Jurkat, Clone E6-1 (cell line): ENCODE measurements at places on chromosomes 2 and 18.
A peak's percentile ranks its signal among the peaks of the same experiment; 100 is the strongest.

DNA sequence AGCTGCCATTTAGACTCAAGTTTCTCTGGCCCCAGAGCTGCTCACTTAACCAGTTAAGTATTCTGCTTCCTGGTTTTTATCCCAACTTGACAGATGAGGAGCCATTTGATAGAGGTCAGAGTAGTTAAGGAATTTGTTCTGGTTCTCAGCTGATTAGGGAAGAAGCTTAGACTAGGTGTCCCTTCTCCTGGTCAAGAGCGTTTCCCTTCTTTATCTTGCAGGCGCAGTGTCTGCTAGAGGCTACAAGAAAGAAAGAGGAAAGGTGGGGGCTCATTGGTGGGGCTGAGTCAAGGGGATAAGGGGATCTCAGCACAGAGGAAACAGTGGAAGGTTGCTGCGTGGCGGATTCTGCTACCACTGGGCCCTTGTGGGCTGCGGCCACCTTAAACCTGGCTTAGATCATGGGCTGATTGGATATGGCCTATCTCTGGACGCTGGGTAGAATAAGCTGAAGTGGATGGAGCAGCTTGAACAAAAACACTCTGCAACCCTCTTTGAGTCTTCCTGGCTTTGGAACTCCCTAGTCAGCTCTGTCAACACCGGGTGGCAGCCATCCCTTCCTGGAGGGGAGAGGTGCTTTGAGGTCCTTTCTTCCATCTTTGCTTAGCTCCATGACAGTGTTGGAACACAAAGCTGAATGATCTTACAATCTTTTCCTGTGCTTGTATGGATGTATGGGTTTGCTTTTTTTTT lies 70.8 kb downstream of the QPCT start:
- no peak for DNase-seq

DNA sequence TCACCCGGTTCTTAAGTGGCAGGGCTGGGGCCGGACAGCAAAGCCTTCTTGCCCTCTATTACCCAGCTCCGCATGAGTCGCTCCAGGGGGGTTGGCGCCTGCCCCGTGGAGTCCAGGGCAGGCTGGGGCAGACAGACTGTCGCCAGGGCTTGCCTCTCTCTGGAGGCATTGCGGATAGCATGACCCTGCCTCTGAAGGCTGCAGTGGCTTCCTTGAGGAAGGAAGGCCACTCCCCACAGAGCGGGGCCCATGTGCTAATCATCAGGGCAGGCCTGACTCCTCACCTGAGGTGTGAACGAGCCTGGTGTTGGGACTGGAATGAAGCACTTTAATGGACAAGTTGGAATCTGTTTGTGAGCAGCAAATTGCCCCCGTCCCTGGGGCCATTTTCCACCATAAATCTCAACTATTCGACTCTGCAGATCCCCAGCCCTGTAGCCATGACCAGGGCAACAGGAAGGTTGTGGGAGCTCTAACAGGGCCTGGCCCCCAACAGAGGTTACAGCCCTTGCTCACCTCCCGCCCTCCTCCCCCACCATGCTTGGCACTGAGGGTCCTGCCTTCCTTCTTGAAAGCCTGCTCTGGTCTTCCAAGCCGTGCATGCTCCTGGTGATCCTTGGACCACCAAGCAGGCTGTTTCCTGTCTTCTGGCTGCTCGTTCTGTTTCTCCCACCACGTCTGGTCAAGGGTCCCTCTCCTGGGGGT lies 144.9 kb upstream of the HAAO start:
- no peak for DNase-seq

- DNase-seq: no peak
These were observed 223.8 kb downstream of the BCL2 start for GRCh38 chr18:63095768-63096167.

DNA sequence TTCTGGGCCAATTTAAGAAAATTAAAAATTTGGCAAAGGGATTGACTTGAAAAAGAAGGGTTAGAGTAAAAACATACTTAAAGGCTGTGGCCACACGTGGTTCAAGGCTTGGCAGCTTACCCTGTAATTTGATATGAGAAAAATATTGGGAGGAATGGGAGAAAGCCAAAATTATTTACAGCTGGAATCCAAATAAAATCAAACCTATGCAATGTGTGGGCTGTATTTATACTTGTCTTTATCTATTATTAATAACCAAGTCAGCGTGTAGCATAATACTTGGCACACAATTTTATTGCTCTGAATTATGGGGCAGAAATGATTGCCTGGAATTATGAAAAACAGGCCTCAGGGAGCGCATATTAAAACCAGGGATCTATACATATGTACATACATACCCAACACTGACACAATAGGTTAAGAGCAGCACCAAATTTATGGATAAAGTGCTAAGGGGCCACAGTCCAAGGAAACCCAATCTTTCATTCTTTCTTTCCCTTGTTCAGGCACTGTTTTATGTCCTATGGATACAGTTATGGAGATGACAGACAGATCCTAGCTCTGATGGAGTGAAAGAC lies 35.6 kb downstream of the FAM124B start:
- no peak for DNase-seq

- DNase-seq: no peak
These were observed 75.4 kb downstream of the PIEZO2 start for GRCh38 chr18:11073971-11074370.

- DNase-seq: no peak
These were observed 235.6 kb downstream of the BCL11A start for GRCh38 chr2:60317844-60318243.

DNA sequence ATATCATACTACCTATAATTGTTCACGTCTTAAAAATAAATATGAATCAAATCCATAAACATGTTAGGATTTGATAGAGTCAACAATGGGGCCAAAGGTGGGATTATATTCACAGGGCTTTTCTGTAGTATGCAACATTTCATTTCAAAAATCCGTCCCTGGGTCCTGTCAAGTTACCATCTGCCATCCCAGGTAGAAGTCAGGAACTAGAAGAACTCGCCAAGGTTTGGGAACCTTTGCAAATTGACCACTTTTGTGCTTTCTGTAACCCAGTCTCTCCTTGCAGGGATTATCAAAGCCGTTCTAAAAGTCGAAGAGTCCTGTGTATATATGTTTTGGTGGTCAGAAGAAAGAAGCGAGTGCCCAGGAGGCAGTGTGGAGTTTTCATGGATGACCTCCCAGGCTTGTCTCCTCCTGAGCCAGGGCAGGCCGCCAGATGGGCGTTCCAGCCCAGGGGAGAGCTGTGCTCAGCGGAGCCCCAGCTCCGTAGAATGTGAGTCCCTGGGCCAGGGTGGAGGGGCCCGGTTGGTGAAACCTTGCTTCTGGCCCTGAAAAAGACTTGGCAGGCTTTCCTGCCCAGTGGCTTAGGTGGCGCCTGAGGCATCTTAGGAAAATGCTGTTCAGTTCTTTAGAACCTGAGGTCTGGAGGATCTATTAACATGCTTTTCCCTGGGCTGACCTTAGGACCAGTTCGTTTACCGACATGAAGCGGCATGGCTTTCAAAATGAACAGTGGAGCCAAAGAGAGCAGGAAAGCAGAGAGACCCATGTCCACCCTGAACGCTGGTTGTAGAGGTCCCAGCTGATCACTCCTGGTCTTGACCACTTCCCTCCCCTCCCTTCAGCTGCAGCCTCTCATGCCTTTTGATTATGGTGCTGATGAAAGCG lies 69.2 kb downstream of the LONRF2 start:
- DNase-seq: no peak

- no peak for DNase-seq
These were observed 15.9 kb downstream of the TRIB2 start for GRCh38 chr2:12732651-12733050.

GRCh38 chr2:62156861-62157496 lies 38.9 kb upstream of the B3GNT2 start:
- no peak for DNase-seq

DNA sequence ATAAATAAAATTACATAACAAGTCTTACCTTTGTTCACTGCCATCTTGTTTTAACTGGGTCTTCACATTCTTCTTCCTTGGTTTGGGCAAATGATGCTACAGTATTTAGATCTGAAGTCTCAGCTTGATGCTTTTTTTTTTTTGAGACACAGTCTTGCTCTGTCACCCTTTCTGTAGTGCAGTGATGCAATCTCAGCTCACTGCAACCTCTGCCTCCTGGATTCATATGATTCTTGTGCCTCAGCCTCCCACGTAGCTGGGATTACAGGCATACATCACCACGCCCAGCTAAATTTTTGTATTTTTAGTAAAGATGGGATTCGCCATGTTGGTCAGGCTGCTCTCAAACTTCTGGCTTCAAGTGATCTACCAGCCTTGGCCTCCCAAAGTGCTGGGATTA lies 53.2 kb upstream of the MAT2A start:
- DNase-seq: no peak

- DNase-seq: peak; percentile 98
These were observed 34.4 kb downstream of the CD28 start for GRCh38 chr2:203740871-203741281.

GRCh38 chr2:58516695-58517094 lies 275.6 kb upstream of the FANCL start:
- DNase-seq: no peak

DNA sequence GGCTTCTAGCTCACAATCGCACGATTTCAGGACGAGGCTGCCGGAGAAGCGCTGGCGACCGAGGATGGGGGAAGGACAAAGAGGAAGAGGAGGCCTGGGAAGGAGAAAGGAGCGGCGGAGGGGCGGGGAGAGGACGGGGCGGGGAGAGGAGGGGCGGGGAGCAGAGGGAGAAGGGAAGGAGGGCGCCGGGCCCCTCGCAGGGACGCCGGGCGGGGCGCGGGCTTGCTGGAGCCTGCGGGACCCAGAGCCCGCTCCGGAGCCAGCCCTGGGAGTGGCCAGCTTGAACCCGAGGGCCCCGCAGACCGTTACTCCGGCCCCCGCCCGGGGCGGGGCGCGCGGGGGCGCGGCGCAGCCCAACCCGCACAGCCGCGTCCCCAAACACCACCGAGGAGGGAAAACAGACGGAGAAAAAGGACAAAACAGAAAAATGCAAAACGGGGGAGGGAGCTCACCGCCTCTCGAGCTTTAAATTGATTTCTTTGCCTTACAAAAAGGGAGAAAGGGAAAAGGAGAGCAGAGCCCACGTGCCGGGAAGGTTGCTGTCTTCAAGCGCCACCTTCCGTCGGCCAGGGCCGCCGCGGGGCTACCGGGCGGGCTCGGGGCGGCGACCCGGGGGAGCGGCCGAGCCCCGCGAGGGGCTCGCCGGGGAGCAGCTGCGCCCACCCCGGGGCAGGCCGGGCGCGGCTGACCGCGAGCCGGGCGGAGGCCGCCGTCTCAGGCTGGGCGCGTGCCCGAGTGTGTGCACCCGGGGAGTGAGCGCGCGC lies 781 bp upstream of the SOX11 start:
- DNase-seq: no peak

DNA sequence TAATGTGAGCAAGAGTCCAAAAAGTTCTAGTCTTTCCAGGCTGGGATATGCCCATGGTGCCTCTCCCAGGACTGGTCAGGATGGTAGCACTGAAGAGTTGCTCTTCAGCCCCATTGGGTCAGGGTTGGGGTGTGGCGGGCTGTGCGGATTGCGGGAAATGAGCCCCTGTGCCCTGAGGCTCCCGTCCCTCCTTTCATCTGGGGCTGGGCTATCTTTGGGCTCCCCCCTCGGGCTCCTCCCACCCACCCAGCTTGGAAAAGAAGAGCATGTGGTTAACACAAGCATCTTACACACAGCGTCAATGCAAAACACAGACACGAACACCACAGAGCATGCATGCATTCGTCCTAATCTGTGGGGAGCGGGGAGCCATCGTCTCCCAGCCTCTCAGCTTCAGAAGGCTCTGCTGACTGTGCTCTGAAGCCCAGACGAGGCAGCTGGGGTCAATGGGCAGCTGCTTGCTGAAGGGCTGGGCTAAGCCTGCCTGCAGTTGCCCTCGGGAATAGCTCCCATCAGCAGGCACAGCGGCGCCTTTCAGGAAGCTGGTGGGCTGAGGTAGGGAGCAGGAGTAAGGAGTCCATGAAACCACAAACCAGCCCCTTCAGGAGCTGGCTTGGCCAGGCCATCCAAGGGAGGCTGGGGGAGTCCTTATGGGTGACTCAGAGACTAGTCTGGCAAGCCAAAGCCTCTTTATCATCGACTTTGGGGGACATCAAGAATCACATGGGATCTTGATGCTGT lies 112.9 kb downstream of the CLIP4 start:
- DNase-seq: no peak

DNA sequence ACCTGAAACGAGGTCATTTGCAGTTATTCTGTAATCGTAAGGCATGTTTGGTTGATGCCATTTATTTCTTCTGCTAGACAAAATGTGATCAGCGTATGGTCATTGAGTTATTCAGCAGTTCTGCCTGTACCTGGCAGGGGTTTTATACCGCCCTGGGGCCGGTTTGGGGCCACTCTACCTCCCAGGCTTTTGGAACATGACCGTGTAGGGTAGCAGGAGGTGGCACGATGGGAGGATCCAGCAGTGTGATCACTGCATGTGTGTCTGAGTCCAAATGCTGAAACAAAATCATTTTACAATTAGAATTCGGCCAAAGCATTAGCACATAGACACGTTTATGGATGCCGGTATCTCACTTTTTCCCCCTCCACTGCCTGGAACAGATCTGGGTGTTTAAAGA lies 26.7 kb downstream of the LPIN1 start:
- no peak for DNase-seq

- no peak for DNase-seq
These were observed 30.8 kb upstream of the GLS start for GRCh38 chr2:190849774-190850173.

GRCh38 chr18:67094123-67094522 lies 422.4 kb downstream of the DSEL start:
- no peak for DNase-seq

DNA sequence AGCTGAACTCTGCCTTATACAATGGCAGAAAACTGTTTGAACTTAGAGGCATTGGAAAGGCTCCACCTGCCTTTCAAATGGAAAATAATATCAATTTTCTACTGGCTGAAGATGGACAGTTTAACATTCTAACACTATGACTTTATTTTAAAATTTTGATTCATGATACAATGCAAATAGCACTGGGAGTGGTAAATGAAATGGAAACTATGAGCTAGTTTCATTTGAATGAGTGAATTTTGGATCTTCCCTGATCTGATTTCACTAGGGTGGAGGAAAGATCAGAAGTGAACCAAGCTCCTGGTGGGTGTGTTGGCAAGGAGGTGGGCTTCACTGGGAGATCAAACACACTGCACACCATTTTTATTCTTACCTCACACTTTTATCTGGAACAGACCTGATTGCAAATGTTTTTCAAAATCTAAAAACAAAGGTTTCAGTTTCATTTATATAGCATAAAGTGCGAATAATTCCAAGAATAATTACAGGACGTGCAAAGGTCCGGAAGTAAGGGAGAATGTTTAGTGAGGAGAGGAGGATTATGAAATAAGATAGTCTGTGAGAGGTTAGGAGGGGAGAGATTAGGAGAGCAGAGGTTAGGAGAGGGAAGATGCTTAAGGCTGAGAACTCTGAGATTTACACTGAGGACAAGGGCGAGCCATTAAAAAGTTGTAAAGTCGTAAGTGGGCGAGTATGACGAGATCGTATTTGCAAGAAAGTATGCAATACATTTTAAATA lies 18.6 kb upstream of the MBP start:
- no peak for DNase-seq

- DNase-seq: peak; percentile 56
These were observed 150.7 kb upstream of the DLX2 start for GRCh38 chr2:172253190-172254052.

- DNase-seq: no peak
These were observed 83.7 kb downstream of the ACSL3 start for GRCh38 chr2:222944552-222944951.
